ENCODE measurements at places on chromosomes 1 and 21. TPM values are rescaled to one million over a fixed set of nuclear protein-coding genes. Genes with fewer than 3 reads are reported as not detected.

Gene BACE2
- total RNA-seq: 0.50 TPM

Gene GBP1
- 68.0 TPM for total RNA-seq

Gene OR10J1
- not detected for total RNA-seq

Gene CD247
- total RNA-seq: not detected

GRCh38 chr1:92756537-92756936 lies 28.4 kb downstream of the EVI5 start:
- DNase-seq: no peak

GRCh38 chr1:224767676-224768075 lies 151.6 kb downstream of the CNIH3 start:
- DNase-seq: no peak

DNA sequence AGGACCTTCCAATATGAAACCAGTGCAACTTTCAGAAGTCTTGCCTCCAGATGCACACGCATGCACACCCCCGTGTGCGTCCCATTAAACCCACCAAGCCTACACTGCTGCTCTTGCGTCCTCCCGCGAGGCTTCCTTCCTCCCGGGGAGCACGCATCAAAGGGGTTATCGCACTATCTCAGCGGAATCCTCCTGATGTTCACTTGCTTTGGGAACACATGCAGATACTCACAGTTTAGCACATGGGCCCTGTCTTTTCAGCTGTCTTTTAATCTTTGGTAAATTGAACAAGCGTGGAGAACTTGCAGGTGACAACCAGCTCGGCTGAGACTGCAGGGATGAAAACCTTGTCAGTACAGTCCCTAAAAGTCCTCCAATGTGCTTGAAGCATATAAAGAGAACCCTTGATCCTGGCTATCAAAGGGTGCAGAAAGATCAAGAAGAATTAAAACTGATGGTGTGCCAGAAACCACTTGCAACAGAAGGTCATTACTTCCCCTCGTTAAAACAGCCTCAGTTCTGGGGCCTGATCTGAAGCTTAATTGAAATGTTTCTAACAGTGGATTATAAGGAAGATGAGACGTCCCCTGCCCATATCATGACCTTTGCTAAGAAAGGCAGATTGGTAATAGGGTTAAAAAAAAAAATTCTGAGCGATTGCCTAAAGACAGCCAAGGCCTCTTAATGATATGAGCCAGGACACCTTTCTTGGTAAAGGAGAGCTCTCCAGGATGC lies 149.4 kb upstream of the LMO4 start:
- no peak for DNase-seq

- no peak for DNase-seq
Observed at GRCh38 chr1:195951313-195951712, 656.9 kb downstream of the KCNT2 start.

DNA sequence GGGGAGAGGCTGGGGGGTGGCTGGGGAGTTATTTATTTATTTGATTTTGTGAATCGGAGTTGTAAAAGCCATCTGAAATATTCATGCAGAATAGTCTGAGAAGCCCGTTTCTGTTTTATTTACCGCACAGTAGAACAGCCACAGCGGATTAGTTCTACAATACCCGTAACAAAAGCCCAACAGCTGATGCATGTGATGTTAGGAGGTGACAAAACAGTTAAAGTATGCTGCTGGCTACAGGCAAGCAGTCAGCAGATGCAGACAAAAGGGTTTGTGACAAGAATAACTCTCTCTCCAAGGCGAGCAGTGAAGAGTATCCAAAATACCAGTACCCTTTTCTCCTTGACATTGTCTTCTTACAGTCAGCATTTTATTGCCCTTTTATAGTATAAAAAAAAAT lies 42.0 kb downstream of the PROX1 start:
- DNase-seq: no peak

DNA sequence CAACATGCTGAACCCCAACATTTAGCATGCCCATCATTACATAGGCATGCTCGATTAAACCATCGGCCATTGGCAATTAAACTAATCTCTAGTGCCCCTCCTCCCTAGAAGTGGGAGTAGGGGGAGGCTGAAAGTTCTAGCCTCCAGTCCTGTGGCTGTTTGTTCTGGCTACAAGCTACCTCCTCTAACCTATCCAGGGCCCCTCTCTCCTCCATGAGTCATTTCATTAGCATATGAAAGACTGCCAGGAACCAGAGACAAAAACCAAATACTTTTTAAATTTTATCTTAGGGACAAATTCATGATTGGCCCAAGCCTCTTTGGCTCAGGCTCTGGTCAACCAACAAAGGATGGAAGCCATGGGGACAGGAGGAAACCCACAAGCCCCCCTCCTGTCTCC lies 231.1 kb downstream of the CACNA1E start:
- DNase-seq: no peak

DNA sequence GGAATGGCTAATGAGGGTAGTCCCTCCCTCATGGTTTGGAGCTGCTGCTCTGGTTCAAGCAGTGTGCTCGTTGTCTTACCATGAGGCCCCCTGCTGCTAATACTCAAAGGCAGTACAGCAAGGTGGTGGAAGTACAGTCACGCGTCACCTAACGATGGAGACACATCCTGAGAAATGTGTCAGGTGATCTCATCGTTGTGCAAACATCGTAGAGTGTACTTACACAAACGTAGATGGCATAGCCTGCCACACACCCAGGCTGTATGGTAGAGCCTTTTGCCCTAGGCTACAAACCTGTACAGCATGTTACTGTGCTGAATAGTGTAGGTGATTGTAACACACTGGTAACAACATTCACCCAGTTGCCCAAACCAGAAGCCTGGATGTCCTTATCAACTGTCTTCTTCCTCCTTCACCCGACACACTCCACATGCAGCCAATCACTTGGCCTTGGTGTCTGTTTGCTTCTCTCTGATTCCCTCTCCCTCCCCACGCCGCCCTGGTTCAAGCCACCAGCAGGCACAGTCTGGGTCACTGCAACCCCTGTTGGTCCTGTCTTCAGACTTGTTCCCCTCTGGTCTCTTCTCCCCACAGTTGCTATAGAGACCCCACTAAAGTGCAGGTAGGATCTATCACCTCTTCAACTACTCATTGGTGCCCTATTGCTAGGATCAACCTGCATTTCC lies 6.0 kb upstream of the KCNA2 start:
- DNase-seq: no peak

- no peak for DNase-seq
Observed at GRCh38 chr1:154240294-154240833, 19.6 kb downstream of the UBAP2L start.

DNA sequence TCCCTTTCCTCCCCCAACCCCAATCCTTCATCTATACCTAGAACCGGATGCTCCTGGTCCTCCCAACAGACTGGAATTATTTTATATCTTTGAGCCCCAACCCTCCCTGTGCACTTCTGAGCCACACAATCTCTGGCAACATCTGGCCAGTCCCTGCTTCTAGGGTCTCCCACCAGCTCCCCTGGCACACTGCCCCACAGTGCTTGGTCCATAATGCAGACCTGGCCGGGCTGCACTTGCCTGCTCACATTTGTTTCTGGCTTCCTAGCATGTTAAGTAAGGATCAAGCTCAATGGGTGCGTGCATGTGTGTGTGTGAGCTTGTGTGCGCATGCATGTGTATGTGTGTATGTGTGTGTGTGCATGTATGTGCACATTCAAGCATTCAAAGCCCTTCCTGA lies 8.8 kb downstream of the TRIM62 start:
- DNase-seq: no peak

DNA sequence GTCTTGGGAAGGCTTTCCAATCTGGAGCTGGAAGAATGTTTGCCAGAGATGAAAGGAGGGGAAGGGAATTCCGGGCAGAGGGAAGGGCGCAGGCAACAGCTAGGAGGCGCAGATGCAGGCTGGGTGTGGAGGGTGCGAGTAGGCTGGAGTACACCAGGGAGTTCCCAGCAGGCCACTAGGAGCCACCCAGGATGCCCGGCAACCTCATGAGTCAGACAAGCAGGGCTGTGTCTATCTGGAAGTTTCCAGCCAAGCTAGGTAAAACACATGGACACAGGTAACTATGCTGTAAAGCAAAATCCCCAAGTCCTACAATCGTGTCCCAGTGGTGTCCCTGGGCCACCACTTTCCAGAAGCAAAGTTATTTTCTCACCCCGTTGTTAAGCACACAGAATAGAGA lies 990 bp upstream of the NBL1 start:
- DNase-seq: no peak

GRCh38 chr1:40593449-40594186 lies 62.2 kb downstream of the ZNF684 start:
- no peak for DNase-seq

DNA sequence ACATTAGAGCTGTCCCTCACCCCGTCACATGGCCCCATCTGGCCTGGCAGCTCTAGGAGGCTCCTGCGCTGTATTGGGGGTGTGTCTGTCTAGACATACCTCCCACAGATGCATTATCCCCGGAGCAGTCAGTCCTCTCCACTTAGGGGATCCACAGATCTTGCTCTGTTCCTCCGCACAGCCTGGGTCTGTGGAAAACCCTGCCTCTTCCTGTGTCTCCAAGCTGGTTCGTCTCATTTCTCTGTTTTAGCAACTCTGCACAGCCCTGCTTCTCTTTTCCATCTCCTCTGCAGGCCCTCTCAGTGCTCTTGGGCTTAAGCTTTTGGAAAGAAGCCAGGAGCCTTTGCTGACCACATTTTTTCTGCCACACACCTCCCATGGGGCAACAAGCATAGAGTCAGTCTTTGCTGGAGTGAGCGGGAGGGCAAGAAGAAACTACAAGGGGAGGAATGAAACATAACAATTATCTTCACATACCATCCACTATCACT lies 241.5 kb downstream of the FOXD2 start:
- DNase-seq: peak; percentile 63

GRCh38 chr1:2497891-2498290 lies 21.8 kb downstream of the PLCH2 start:
- DNase-seq: no peak

DNA sequence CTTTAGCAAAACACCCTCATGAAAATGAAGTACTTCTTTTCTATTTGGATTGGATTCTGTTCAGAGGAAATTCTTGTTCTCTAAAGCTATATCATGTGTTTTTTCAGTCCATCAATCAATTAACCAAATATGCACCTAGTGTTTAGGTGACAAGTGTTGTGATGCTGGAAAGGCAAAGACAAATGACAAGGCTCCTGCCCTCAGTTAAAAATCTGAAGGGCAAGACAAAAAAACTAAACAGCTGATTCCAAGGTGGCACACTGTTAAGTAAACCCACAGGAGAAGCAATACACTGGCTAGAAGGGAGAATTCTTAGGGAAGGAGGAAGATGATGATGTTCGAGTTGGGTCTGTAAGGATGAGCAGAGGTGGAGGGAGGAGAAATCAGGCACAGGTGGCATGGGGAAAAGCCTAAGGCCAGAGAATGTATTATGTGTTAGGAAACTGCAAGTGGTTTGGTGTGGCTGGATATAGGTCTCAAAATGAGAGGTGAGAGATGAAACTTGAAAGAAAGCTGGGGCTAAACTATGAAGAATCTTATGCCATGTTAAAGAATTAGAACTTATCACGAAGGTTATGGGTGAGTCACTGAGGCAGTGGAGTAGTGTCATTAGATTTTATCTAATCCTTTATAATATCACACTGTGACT lies 51.8 kb upstream of the GFI1 start:
- DNase-seq: no peak

- no peak for DNase-seq
Observed at GRCh38 chr1:78070210-78070609, 24.4 kb downstream of the GIPC2 start.

GRCh38 chr1:243956450-243956849 lies 94.6 kb upstream of the ZBTB18 start:
- no peak for DNase-seq

GRCh38 chr1:112934577-112934976 lies 21.4 kb downstream of the SLC16A1 start:
- DNase-seq: no peak

GRCh38 chr1:205152505-205152904 lies 30.7 kb upstream of the RBBP5 start:
- no peak for DNase-seq

- DNase-seq: no peak
Observed at GRCh38 chr1:119636491-119637089, 11.5 kb downstream of the ZNF697 start.

DNA sequence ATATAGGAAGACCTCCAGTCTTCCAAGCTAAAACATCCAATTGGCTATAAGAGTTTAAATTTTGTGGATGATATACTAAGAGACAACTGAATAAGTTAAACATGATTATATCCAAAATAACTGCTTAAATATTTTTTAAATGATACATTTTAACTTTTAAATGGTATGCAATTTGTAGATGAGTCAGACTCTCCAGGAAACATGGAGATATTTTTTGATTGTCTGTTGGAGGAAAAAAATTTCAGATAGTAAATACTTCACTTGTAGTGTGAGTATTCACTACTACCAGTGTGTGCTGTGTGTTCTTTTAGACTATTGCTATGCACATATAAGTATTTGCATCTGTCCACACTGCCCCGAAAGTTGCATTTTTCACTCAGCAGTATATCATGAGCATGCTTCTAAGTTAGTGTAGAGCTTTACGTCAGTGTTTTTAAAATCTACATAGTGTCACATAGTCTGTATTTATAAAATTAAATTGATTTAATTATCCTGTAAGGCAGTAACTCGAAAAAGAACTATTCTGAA lies 91.1 kb downstream of the USP25 start:
- DNase-seq: no peak
